ENCODE measurements at places on chromosomes 5 and 9.

DNA sequence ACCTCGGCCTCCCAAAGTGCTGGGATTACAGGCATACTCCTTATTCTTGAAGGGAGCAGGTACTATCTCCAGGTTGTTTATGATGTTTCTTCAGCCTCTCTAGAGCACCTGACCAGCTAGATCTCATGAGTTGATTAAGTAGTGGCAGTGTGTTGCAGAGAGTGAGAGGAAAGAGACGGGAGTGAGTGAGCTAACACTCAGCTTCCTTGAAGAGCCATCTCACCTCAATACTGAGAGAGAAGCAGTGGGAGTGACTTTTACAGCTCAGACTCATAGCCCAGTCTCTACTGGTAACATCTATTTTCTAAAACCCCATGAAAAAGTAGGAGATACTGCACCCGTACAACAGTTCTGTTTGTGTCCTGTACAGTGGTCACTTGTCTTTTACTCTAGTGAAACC, 43.9 kb upstream of the RUSC2 start:
- DNase-seq: no peak

DNA sequence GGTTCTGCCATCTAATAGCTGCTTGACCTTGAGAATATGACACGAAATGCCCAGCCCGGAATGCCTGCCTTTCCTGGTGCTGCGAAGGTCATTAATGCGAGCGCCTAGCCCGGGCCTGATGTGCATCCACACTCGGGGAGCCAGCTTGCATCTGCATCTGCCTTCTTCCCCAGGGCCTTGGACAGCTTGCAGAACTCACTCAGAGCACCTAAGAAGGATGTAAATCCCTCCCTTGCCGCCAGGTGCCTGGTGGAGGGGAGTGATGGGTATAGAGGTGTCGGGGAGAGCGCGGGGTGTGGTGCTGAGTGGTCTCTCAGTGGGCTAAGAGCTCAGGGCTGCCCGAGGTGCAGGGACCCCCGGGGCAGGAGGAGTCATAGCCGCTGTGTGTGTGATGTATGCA, 127.2 kb downstream of the MRPL36 start:
- DNase-seq: no peak

DNA sequence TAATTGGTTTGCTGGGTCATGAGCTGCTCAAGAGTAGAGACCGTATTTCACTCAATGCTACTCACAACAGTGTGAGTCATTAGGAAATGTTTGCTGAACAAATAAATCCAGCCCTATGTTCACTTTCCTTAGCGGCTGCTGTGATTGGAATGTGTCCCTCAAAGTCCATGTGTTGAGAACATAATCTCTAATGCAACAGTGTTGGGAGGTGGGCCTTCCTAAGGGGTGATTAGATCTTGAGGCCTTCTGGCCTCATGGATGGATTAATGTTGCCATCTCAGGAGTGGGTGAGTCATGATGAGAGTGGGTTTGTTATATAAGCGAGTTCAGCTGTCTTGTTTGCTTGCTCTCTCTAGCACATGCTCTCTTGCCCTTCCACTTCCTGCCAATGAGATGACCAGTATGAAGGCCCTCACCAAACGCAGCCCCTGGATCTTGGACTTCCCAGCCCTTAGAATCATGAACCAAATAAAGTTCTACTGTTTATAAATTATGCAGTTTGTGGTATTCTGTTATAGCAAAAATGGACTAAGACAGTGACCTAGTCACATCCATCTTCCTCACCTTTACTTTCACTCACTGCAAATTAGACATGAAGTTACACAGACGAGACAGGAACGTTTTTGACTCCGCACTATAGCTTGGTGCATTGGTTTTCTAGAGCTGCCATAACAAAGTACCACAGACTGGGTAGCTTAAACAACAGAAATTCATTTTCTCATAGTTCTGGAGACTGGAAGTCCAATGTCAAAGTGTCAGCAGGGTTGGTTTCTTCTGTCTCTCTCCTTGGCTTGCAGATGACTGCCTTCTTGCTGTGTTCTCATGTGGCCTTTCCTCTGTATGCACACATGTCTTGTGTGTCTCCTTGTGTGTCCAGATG, 50.9 kb upstream of the FAM169A start:
- no peak for DNase-seq

DNA sequence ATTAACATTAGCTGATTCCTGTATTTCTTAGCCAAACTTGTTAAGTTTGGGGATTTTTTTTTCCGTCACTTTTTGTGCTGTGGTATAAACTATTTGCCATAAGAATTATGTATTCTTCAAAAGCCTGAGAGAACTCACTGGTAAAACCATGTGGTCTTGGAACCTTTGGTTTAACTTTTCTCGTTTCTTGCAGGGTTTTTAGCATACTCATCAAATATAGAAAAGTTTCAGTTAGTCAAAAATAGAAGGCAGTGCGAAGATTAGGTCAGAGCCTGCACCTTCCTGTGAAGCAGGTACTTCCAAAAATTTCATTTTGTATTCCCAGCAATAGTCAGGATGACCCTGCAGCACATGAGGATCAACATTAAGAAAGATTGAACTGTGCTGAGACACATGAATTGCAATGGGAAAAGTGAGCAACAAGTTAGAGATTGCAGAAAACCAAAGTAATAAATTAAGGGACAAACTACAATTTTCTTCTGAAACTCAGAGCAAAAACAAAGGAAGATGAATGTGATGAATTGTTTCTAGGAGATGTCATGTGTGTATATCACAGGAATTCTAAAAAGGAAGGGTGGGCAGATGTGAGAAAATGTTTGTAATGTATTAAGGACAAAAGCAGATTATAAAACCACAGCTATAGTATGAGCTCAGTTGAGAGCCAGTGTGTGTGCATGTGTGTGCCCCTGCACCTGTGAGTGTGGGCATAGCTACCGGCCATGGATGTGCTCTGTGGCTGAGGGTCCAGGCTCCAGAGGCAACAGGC, 102.2 kb downstream of the ANGPTL2 start:
- no peak for DNase-seq

DNA sequence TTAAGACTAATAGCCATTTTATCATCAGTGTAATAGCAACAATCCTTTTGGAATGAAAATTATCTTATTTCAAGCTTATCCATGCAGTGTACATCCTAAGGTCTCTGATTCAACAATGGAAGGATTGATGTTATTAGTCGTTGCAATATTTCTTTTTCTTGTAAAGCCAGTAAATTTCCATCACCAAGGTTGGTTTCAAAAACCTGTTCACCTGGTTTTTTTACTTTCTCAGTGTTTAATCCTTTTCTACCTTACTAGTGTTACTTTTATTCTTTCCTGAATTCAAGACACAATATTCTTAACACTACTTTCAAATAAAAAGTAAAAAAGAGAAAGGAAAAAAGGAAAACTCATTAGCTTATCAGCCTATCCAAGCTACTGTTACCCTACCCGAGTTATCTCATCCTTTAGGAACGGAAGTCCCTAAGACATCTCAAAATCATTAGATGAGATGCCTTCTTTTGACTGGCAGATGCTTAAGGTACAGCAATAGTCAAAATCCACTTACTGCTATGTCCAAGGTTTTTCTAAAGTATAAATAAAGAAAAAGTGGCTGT, 5.4 kb downstream of the ZFR start:
- no peak for DNase-seq

GRCh38 chr5:180810959-180811622, 8.5 kb upstream of the MGAT1 start:
- DNase-seq: no peak

DNA sequence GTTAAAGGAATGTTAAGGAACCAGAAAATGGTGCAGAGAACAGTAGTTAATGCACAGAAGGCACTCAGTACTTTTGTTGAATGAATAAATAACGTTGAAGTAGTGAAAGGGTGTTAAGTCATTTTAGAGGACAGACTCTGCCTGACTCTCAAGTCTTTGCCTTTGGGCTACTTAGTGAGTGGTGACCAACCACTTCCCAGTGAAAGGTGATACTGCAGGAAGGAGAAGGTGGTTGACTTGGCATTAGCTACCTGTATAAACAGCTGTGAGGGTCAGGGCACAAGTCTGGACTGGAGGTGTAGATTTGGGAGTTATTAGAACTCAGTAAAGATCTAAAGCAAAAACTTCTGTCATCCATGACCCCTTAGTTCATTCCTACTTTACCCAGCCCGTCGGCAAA, 4.9 kb upstream of the SHB start:
- no peak for DNase-seq

- DNase-seq: no peak
Observed at GRCh38 chr9:33139421-33140228, 27.5 kb downstream of the B4GALT1 start.

DNA sequence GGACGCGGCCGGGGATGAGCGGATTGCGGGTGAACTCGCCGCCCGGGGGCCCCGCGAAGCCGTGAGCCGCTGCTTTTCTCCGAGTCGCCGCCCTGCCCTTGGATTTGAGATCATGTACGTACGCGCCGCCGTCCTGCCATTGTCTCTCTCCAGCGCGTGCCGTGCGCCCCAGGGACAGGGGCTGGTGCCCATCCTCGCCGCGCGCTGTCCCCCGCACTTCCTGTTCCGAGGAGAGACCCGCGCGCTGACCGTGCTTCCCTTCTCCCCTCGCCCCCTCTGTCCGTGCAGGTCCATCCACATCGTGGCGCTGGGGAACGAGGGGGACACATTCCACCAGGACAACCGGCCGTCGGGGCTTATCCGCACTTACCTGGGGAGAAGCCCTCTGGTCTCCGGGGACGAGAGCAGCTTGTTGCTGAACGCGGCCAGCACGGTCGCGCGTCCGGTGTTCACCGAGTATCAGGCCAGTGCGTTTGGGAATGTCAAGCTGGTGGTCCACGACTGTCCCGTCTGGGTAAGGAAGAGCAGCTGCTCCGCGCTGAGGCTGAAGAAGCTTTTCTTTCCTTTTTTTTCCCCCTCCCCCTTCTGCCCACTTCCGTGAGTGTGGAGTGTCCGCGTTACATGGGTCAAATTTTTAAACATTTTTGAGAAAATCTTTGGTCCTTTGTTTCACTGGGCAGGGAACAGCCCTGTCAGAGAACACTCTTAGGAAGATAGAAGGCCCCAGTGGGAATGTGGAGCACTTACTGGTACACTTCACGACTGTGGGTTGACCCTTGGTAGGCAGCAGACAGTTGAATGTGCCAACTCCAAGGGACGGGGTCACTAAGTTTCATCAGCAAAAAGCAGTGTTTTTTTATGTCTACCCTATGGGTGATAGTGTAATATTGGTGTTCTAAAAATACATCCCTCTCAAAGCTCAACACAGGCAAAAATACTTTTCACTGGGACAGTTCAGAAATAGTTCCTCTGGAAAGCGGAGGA, 727 bp downstream of the RHOBTB3 start:
- no peak for DNase-seq

DNA sequence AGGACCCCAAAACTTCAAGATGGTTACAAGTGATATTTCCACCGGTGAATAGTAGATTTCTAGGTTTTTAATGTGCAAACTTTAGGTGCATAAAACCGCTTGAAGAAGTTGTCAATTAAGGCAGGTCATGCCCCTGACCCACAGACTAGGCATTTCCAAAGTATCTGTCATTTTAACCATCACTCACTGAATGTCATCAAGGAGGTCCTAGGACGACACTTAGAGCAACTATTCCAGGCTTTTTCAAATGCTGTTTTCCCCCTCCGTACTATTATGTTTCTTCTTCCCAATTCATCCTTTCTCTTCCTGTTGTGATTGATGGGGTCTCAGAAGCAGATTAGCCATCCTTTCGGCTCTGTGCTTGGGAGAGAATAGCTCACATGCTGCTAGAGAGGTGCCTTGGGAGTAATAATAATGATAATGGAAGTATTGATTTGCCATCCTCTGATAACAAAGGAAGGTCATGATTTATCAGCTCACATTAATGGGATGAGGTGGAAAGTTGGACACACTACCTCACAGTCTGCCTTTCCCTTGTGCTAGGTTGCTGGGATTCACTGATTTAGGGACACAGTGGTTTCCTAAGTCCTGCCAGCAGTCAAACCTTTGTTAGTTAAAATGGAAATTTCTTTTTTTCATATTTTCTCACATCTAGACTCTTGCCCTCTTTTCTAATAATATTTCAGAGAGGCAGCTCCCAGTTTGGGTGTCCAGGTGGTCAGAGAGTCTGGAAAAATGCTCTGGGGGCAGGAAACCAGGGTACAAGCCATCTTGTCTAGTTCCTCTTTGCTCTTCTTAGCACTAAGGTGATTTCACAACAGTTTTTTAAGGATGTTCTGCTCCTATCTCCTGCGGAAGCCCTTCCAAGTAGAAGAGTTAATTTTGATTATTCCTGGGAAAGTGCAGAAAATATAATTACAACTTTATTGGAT, 67.0 kb downstream of the PTTG1 start:
- no peak for DNase-seq

DNA sequence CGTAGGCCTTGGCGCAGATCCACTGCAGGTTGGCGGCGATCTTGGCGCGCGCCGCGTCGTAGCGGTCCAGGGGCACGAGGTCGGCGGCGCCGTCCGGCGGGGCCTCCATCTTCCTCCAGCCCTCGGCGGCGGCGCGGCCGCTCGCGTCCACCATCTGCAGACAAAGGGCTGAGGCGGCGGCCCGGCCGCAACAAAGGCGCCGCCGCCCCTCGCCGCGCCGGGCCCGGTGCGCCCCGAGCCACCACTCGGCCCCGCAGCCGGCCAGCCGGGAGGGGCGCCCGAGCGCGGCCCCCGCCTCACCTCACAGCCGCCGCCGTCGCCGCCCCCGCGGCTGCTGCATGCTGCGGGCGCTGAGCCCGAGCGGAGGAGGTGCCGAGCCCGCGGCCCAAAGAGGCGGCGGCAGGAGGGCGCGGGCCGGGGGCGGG, 328 bp downstream of the CAMSAP1 start:
- no peak for DNase-seq

- DNase-seq: no peak
Observed at GRCh38 chr5:58969795-58970194, 386.9 kb downstream of the RAB3C start.

DNA sequence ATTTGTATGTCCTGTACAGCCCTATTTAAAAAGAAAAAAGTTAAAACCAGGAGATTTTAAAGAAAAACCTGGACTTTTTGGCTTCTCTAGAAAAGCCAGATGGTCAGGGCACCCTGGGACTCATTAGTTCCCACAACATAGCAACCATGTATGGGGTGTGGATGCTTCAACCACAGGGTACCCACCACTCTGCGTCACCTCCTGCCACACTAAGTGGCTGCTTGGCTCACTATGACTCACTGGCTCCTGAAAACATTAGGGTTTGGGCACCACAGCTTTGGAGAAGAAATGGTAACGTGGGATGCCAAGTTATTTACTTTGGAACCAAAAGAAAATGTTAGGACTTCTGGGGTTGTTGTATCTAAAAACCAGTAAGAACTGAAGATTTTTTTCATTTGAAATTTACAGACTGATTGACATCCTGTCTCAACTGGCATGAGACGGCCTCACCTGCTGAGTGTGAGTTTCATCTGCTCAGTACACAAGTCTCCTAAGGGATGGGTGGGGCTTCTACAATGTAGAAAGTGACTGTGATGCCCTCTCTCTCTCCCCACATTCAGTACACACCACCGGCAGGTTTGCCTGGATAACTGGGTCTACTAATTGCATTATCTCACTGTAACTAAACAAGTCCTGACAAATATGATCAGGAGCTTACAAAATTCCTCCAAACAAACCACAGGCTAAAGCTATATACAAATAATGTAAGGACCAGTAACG, 103.9 kb downstream of the ESM1 start:
- no peak for DNase-seq

DNA sequence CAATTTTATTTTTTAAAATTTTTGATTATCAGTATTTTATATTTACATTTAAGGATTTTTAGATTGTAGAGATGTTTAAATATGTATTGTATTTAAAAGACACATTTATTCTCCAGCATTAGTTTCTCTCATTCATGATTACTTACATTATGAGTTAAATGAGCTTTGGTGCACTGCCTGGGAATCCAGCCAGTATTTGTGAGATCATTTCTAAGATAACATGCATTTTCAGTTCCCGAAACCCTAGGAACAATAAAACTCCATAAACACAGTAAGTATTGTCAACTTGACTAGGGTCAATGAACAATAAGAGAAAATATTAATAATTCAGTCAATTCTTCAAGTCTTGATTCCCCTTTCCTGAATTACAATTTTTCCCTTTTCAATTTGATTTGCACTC, 403.3 kb downstream of the PLK2 start:
- DNase-seq: no peak

Measured in left renal pelvis (tissue), 4 donors.